Activated CD8-positive, alpha-beta T cell treated with anti-CD3 and anti-CD28 coated beads for 36 hours (primary cell): ENCODE measurements at places on chromosomes 7 and 10. TPM values are rescaled to one million over a fixed set of nuclear protein-coding genes. Genes with fewer than 3 reads are reported as not detected.

DNA sequence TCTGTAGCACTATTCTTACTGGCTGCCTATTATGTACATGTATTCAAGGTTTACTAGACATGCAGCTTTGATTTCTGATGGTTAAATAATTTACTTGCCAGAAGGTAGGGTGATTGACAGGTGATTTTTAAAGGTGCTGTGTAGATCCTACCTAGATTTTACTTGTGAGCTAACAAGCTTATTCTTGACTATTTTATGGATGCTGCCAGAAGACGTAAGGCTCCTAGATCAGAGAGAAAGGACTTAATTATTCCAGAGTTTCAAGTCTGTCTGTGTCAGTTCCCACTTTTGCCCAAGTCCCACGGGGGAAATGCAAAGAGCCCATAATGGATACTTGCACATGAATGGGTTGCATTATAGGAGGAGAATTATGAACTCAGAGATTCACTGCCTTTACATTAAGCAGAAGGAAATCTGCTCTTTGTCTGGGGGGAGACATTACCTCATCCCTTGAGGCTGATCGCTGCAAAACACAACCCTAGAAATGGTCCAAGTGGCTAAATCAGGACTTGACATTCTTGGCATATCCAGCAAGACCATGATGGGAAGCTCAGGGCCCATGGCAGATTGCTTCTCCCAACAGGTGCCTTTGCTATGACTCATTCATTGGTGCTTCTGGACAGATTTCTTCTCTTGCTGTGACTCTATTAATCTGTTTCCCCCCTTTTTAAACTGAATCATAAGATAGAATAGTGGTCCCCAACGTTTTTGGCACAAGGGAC, 32.1 kb downstream of the GPR158 start:
- no peak for DNase-seq

GRCh38 chr7:105257338-105257737, 131.4 kb downstream of the SRPK2 start:
- no peak for DNase-seq

- peak; percentile 42 for DNase-seq
Measured at GRCh38 chr7:5594616-5595544, 171.2 kb upstream of the TNRC18 start.

PLEKHS1 gene
- not detected for total RNA-seq

DNA sequence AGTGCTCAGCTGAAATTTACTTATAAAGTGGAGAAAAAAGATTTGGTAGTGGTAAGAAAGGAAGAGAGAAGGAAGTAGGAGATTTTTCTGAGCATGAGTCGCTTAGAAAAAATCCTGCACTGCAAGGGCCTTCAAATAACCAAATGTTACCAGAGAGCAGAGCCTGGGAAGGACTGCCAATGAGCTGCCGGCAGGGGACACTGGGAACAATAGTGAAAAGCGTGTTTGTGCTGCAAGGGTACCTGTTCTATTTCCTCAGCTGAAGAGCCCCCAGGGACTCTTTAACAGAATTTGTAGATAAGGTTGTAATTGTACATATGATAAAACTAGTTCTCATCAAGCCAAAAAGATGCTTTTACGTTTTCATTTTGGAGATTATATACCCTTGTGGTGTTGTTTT, 696.3 kb upstream of the C7orf33 start:
- no peak for DNase-seq

DNA sequence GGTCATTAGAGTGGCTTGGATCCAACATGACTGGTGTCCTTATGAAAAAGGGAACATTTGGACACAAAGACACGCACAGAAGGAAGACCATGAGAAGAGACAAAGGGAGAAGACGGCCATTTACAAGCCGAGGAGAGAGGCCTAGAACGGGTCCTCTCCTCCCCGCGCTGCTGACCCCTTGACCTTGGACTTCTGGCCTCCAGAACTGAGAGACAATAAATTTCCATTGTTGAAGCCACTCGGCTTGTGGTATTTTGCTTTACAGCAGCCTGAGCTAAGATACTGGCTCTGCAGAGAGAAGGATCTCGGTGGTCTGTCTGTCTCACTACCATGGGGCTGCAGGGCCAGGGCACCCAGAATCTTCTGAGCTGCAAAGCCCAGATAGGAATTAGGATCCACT, 38.1 kb upstream of the ECHDC3 start:
- DNase-seq: no peak

DNA sequence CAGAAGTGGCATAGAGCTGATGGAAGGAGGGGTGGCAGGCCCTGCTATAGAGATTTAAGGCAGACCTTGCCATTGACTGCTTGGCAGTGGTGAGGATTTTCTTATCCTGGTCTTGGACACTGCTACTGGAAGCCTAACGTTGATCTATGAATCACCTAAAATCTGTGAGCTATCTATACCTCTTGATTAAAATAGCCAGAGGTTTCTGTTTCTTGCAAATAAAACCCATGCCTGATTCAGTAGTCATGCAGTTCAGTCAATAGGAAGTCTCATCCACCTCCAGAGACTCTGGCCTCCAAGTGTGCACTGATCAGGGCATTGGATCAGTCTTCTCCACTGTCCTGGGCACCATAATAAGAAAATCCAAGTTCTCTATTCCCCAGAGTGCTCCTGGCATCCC, 286.5 kb downstream of the PTEN start:
- no peak for DNase-seq

SKIDA1 gene
- 0.36 TPM for total RNA-seq

DNA sequence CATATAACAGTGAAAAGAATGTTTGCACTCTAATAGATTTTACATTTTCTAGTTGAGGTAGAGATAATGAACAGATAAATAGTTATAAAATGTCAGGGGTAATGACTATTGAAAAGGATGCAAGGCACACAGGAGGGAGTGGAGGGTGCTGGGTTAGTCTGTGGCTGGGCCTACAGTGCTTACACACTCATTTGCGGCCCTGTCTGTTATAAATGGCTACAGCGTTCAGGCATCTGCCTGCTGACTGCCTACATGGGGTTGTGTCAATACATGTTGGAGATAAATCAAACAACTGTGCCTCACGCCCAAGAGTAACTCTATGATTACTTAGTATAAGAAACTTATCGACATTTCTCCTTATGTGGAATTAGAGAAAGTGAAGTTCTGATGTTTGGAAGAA, 313.3 kb downstream of the ACTR3B start:
- no peak for DNase-seq

MUC12 gene
- not detected for total RNA-seq

DNA sequence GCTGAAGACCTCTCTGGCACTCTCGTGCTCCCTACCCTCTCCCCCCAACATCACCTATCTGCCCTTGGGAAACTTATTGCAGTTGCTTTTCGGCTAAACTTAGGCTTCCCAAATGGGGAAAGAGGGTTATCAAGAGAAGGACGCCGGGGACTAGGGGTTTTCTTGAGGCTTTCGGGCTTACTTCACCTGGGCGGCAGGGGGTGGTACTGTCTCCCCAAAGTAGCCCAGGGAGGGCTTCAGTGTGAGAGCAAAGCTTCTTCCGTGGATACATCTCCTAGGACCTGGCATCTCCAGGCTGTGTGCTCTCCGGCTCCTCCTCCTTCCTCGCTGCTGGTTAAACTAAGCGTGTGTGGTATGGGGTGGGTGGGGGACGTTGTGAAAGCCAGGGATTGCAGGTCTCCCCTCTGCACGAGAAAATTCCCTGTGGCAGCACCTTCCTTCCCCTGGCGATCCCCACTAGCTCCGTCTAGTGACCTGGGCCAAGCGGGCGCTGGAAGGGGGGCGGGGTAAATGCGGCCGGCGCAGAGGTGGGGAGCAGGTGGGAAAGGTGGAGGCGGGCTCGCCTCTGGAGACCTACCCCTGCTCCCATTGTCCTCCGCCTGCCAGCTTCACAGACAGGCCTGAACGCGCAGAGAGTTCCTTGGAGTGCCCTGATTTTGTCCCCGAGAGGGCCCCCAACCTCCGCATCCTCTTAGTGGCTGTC, 1.1 kb downstream of the PLXDC2 start:
- peak; percentile 2 for DNase-seq

GRID2IP gene
- 0.23 TPM for total RNA-seq
